Stimulated activated CD8-positive, alpha-beta memory T cell treated with anti-CD3 and anti-CD28 coated beads, Interleukin-2, amount 100 ng/mL, for 1 hour (primary cell): ENCODE measurements at places on chromosomes 1 and 21.

GRCh38 chr1:181126871-181127587, 38.5 kb downstream of the IER5 start:
- no peak for DNase-seq

DNA sequence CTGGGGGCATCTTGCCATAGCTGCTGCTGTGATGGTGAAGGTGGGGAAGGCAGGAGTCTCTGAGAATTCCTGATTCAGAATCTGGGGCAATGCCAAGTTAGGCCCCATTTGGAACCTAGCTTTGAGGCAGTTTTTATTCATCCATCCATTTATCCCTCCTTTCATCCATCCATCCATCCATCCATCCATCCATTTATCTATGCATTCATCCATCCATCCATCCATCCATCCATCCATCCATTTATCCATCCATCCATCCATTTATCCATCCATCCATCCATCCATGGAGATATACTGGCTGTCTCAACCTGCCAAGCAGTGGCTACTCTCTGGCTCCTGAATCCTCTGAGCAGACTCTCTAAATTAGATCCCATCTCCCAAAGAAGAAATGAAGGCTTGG, 83.1 kb downstream of the PRDM16 start:
- no peak for DNase-seq

DNA sequence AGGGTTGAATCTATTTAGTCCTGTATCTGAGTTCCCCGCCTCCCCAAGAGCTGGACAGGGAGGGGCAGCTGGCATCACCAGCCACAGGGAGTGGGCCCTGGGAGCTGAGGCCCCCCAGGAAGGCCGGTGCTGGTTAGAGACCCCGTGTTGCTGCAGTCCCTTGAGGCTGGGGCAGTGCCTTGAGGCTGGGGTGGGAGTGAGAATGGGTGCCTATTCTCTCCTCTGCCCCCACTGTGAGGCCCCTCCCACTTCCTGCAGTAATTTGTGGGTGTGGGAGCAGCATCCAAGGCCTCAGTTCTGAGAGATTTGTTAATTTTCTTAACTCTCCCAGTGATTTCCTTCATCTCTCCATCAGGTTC, 2.5 kb upstream of the TRAPPC3 start:
- no peak for DNase-seq

- DNase-seq: no peak
Observed at GRCh38 chr1:171588230-171588629, 33.8 kb upstream of the MYOCOS start.

DNA sequence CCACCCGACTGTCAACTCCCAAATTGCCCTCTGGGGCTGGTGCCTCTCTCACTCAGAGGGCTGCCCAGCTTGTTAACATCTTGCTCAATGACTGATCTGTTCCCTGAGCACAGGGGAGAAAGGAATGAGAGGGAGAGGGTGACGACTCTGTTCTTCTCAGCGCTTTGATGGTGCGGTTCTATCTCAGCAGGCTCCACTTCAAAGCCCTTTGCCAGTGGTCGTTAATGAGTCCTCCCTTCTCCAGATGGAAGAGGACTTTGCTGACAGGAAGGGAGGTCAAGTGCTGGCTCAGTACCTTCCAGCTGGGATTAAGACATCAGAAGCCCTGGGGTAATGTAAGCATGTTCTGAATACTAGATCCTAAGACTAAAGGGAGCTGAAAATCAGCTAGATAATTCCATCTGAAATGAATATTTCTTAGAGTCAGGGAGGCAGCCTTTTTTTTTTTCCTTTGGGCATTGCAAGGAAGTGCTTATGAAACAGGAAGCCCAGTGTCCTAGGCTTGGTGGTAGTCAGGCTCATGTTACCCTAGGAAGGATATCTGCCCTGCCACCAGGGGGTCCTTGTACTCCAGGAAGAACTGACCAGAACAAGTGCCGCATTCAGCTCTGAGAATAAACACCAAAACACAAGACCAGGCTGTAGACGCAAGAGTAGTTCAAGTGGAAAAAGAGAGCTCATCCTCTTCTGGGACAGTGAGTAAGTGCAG, 4.7 kb downstream of the FMOD start:
- DNase-seq: no peak

- DNase-seq: no peak
Observed at GRCh38 chr1:209549443-209550205, 33.9 kb upstream of the CAMK1G start.

GRCh38 chr21:39336457-39337008, 12.4 kb downstream of the HMGN1 start:
- DNase-seq: no peak

DNA sequence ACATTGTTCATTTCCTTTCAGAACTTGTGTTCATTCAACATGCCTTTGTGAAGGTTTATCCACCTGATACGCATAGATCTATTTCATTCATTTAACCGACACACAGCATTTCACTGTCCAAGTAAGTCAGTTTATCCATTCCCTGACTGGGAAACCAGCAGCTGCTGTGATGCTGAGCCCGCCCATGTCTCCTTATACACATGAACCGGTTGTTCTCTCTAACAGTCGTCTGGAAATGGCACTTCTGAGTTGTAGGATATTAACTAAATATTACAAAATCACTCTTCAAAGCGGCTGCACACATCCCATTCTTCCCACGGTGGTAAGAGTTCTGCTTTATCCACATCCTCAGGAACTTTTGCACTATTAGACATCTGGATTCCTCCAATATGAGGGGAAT, 71.1 kb downstream of the NPHP4 start:
- DNase-seq: no peak

DNA sequence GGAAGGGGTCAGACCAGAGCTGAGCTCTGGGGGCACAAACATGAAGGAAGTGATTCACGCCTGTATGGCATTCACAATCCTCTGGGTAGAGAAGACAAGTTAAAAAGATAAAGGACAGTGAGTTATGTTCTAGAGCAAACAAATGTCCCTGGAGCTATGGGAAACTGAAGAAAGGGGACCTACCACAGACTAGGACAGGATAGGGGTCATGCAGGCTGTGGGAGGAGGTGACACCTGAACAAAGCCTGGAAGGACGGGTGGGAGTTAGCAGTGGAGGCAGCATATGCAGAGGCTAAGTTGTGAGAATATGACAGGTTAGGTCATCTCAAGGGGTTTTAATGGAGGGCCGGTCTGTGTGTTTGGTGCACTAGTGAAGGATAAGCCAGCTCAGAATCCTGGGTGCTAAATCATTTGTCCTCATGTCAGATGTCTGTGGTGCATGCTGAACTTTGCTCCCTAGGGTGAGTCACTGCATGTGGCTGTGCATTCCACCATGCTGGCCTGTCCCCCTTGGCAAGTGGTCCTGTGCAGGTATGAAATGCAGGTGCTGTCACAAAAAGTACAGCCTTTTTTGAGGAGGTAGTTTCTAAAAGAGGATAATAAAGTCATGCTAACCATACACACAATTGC, 28.5 kb downstream of the TNN start:
- DNase-seq: no peak

GRCh38 chr1:38805036-38805435, 54.5 kb downstream of the RRAGC start:
- DNase-seq: no peak

GRCh38 chr1:27000817-27001460, 7.4 kb downstream of the TRNP1 start:
- DNase-seq: no peak

- no peak for DNase-seq
Observed at GRCh38 chr1:99644279-99645004, 1.5 kb upstream of the PALMD start.

DNA sequence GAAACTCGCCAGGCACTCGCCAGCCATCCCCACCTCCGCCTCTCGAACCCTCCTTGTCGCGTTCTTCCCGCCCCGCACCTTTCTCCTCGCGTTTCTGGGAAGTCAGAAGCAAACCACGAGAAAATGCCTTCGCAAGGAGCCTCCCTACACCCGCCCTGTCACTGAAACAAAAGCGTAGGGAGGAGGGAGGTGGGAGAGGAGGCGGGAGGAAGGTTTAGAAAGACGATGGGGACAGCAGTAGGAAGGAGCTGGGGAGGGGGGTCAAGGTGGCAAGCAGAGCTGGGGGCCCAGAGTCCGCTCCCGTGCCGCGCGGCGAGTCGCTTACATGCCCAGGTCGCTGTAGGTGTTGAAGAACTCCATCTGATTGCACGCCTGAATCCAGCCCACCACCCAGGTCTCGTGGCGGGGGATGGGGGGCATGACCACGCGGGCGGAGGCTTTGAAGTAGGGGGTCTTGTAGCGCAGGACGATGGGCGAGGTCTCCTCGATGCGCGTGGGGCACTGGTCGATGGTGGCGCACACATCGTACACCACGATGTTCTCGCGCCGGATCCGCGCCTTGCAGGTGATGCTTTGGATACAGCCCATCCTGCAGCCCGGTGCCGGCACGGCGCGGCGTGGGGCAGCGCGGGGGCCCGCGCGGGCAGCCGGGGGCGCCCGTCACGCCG, 1.0 kb downstream of the FAM78B start:
- DNase-seq: no peak

DNA sequence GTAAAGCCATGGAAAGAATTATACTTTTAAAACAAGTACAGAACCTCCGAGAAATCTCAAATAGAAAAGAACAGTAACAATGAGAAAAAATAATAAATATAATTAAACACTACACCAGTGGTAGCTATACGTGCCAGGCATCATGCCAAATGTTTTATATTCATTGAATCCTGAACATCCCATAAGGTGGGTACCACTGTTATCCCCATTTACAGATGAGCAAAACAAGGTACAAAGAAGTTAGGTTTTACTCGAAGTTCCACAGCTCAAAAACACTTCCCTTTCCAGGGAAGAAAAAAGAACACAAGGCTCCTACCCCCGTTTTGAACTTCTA, 33.4 kb downstream of the JAK1 start:
- no peak for DNase-seq

- DNase-seq: no peak
Observed at GRCh38 chr1:209876078-209876800, 48.5 kb downstream of the UTP25 start.

DNA sequence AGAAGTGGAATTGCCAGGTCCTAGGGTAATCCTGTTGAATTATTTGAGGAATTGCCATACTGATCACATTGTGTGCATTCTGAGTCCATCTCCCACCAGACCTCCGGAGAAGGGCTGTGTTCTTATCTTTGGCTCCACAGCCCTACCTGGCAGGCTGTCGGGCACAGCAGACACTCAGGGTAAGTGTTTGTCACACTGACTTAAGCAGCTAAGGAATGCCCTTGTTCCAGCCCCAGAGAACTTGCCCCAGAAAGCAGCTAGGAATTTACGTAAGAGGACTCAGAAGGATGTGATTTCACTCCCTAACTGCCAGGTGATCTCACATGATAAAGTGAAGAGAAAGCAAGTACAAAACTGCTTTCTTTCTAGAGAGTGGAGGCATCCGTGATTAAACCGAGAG, 21.0 kb downstream of the VASH2 start:
- DNase-seq: no peak

DNA sequence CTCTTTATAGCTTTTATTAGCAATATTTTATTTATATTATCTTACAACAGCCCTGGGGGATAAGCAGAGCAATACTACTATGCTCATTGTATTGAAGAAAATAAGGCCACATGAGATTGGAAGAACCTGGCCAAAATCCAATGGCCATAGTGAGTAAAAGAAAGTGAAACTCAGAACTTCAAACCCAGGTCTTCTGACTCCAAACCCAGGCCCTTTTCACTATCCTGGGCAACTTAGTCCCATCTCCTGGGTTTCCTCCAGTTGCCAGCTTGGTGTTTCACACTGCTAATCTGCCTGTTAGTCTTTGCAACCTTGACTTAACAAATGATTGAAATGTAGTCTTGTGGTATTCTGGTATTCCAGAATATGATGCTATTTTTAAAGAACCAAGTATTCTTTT, 22.4 kb upstream of the EXO1 start:
- DNase-seq: no peak

DNA sequence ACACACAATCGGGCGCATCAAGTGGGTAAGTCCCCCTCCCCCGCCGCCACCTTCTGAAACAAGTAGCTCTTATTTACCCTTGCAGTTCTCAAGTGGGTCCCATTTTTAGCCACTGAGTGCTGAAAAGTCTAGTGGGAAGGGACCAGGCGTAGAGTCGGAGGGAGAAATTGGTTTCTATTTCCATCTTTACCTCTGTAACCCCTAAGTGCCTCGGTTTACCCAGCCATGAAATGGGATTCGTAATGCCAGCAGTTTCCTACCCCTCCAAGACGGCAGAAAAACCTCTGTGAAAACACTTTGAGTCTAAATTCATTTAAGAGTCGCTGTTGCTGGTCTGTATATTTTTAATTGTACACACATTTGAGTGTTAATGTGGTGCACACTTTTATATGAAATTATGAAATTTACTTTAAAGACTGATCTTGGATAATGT, 928 bp downstream of the TLCD4 start:
- DNase-seq: no peak

- DNase-seq: no peak
Observed at GRCh38 chr1:89552471-89553081, 27.9 kb downstream of the LRRC8B start.

GRCh38 chr1:85224295-85224694, 23.5 kb upstream of the SYDE2 start:
- DNase-seq: no peak

GRCh38 chr1:223176437-223176836, 33.4 kb upstream of the TLR5 start:
- DNase-seq: no peak

- no peak for DNase-seq
Observed at GRCh38 chr1:178543290-178543607, 30.3 kb downstream of the TEX35 start.

GRCh38 chr1:48810740-48811139, 34.0 kb upstream of the BEND5 start:
- DNase-seq: no peak

DNA sequence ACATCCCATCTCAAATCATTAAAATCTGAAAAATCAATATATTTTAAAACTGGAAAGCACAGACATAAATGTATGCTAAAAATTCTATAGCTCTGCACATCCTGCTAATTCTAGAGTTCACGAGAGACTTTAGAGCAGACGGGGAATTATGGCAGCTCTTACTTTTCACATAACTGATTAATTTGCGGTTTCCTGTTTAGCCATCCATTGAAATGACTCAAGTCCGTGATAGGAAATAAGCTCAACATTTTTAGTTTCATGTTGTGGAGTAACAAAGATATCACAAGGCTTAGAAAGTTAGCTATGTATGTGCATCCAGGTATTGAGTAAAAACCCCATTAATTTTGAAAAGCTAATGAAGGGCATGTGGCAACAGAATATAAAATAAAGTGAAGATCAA, 123.2 kb downstream of the SMYD2 start:
- no peak for DNase-seq

GRCh38 chr1:35506960-35507912, 50.0 kb downstream of the KIAA0319L start:
- DNase-seq: no peak

DNA sequence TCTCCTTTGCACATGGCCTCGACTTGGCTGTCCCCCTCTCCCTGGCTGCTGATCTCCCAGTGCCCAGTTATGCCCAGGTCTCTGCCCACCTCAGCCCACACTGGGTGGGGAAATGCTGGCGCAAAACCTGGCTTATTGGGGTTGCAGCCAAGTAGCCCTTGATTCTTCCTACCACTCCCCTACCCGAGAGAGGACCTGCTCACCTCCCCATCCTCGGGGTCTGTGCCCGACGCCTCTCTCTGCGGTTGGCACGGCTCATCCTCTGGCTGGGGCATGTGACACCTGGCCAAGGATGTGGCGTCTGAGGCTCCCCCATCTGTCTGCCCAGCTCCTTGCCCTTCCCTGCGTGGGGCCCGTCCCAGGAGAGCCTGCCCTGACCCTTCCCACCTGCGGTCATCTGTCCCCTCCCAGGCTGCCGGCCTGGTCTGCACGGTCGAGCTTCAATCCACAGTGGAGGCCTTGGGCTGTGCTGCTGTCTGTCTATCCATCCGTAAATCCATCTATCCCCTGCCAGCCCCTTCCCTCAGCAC, 6.5 kb upstream of the PEX10 start:
- DNase-seq: no peak

- DNase-seq: no peak
Observed at GRCh38 chr1:65457868-65458267, 37.4 kb downstream of the LEPR start.

GRCh38 chr1:92968138-92969032, 7.1 kb upstream of the DIPK1A start:
- DNase-seq: no peak
